Epithelial cell of proximal tubule (primary cell): ENCODE measurements at places on chromosomes 16 and 17. TPM values are rescaled to one million over a fixed set of nuclear protein-coding genes. Genes with fewer than 3 reads are reported as not detected.

- no peak for DNase-seq
These were observed at the start of gene HS3ST6 for GRCh38 chr16:1918351-1919326. Gene HS3ST6, minus strand, starts transcription at chr16:1918415. Its CDS starts 92 bp downstream, at chr16:1918323.

GRCh38 chr17:57750109-57750871 lies 5.2 kb upstream of the CCDC182 start:
- no peak for DNase-seq

USP43 gene
- 7.8 and 10.3 TPM in 2 replicates for total RNA-seq

AURKB gene
- 136 and 165 TPM in 2 replicates for total RNA-seq
